Left ventricle myocardium superior (tissue), 1 donor: ENCODE measurements at places on chromosomes 2 and 18. TPM values are rescaled to one million over a fixed set of nuclear protein-coding genes. Genes with fewer than 3 reads are reported as not detected.

IL36A gene
- not detected for total RNA-seq

EN1 gene
- not detected for total RNA-seq

SERPINB3 gene
- total RNA-seq, result not detected

SLC4A3 gene
- 456 TPM for total RNA-seq

KHK gene
- 4.0 TPM for total RNA-seq

KIF1A gene
- total RNA-seq, result 1.6 TPM

OSBPL6 gene
- 4.6 TPM for total RNA-seq

TXNDC2 gene
- not detected for total RNA-seq

LBH gene
- total RNA-seq, result 129 TPM

SERPINB7 gene
- total RNA-seq, result not detected

REG1A gene
- total RNA-seq, result not detected

GAREM2 gene
- total RNA-seq, result 3.6 TPM

KIAA2012 gene
- not detected for total RNA-seq

EFR3B gene
- total RNA-seq, result 4.2 TPM

SULT1C4 gene
- 3.2 TPM for total RNA-seq

UCN gene
- 0.55 TPM for total RNA-seq

LIPG gene
- total RNA-seq, result not detected

SDC1 gene
- 0.42 TPM for total RNA-seq

BMP10 gene
- total RNA-seq, result 0.25 TPM

SGPP2 gene
- 30.6 TPM for total RNA-seq

DSG3 gene
- total RNA-seq, result not detected

STPG4 gene
- not detected for total RNA-seq

PARD6G gene
- 4.0 TPM for total RNA-seq

ORC2 gene
- total RNA-seq, result 26.1 TPM

IL36B gene
- total RNA-seq, result not detected

MRPL33 gene
- 367 TPM for total RNA-seq
